Thyroid gland (tissue), 4 donors: ENCODE measurements at places on chromosomes 1 and 21. TPM values are rescaled to one million over a fixed set of nuclear protein-coding genes. Genes with fewer than 3 reads are reported as not detected.

DNA sequence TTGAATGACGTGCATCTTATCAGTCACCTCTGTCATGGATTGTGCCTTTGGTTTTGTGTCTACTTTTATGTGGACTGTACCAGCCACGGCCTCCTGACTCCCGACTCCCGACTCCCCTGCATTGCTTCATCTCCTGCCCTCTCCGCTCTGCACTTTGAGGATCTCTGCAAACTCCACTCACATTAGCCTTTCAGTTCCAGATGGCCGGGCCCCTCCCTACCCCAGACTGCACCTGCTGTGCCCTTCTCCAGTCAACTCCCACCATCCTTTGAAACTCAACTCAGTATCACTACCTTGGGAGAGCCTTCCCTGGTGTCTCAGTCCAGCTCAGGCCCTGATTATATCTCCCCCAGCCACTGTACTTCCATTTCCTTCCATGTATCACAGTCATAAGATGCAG is 71.4 kb downstream of the MDM4 start:
- no peak for DNase-seq

DNA sequence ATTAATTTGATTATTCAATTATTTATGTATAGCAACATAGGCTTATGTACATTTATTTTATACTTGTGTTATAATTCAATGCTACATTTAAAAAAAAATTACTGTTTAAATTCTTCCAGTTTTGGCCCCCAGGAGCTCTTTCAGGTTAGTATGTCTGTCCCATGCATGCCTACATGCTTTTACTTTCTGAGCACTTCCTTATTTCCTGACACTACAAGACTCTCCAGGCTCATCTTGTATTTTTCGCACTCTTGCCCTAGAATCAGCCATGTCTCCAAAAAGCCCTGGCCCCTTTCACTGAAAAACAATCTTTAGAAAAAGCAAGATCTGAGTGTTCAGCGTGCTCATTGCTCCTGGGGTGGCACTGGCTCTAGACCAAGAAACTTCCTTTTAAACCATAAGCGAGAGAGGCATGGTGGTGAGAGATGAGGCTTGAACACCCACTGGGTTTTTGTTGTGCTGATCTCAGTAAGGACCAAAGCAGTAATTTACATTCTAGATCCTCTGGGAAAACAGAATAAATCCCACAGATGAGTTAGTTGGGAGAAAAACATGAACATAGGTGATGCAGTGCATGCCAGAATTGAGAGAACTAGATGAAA is 95.0 kb downstream of the SLC30A10 start:
- DNase-seq, result no peak

DNA sequence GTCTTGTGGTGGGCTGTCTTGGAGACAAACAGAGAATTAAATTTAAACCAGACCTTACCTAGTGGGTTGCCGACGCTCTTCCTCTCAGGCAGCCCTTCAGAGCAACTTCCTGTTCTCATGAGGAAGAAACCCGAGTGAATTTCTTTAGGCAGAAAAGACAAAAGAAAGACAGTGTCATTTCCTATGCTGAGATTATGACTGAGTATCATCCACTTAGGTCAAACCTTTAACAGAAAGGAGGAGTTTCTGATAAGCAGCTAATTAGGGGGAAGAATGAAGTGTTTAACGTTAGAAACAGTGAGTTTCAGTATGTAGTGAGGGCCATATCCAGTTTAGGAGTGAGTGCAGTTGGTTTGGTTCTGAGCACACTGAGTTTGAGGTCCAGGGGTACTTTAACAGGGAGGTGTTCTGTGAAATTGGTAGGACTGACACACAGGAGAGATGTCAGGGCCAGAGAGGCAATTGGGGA is 38.7 kb downstream of the FASLG start:
- no peak for DNase-seq

DNA sequence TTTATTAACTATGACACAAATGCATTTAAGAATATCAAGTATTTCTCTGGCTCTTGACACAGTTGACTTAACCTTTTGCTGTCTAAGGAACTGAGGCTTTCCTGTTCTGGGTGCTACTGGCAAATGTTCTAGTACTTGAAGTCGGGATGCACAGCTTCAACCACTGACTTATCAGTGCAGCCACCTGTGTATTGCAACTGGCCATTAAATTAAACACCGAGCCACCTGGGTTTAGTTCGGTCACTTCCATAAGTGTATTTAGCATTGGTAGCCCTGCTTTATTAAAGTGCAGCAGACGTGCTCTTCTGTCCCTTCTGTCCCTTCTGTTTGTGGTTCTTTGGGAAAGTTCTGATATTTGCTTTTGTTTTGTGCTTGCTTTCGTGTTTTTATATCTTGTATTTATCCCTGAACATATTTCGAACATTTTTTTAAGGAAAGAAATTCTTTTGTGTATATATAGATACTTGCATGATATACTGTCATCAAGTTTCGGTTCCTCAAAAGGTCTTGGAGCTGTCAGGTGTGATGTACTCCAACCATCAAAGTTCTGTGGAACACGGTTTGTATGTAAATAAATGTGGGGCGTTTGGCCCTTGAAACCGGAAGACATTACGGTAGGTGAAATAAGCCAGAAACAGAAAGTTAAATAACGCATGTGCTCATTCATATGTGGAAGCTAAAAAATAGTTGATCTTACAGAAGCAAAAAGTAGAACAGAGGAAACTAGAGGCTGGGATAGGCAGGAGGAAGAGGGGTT is 297.9 kb upstream of the GREM2 start:
- no peak for DNase-seq

The ZSWIM5 gene
- 12.5 TPM for total RNA-seq

The PRAMEF15 gene
- total RNA-seq, result not detected
